ENCODE measurements at places on chromosomes 11 and 22.

- no peak for DNase-seq
Observed at GRCh38 chr22:25630447-25630846, 66.0 kb downstream of the GRK3 start.

DNA sequence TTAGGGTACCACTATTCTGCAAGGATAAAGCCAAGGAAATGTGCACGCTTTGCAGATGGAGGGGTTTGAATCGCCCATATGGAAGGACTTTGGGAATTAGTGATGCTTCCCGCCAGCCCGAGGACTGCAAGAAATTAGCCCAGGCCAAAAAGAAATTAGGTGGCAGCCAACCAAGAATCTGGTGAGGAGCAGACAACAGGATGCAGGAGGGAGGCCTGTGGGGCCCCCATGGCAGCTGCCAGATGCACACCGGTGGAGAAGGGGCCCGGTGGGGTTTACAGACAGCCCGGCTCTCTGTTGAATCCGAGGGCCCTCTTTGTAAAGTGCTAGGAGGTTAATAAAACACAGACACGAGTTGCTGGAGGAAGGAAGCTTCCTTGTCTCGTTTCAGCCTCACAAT is 73.5 kb downstream of the TIMP3 start:
- DNase-seq, result no peak

GRCh38 chr11:115324581-115325432 is 179.4 kb downstream of the CADM1 start:
- DNase-seq, result peak; percentile 8

DNA sequence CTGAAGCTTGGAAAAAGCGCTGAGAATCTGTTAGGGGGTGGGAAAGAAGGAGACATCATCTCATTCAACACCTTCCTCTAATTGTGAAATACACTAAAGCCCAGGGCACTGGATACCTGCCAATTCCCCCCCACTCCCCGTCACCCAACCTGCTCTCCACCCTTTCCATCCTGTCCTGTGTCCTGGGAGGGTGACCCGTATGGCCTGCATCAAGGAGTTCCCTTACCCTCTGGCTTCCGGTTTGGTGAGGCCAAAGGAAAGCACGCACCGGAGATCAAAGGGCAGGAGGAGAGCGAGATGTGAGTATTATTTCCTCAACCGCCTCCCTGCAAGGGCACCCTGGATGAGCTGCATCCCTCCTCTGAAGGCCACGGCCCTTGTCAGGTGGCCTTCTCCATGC is 65.0 kb upstream of the PTPRJ start:
- no peak for DNase-seq

GRCh38 chr22:33747029-33747428 is 173.2 kb downstream of the LARGE1 start:
- DNase-seq, result no peak

DNA sequence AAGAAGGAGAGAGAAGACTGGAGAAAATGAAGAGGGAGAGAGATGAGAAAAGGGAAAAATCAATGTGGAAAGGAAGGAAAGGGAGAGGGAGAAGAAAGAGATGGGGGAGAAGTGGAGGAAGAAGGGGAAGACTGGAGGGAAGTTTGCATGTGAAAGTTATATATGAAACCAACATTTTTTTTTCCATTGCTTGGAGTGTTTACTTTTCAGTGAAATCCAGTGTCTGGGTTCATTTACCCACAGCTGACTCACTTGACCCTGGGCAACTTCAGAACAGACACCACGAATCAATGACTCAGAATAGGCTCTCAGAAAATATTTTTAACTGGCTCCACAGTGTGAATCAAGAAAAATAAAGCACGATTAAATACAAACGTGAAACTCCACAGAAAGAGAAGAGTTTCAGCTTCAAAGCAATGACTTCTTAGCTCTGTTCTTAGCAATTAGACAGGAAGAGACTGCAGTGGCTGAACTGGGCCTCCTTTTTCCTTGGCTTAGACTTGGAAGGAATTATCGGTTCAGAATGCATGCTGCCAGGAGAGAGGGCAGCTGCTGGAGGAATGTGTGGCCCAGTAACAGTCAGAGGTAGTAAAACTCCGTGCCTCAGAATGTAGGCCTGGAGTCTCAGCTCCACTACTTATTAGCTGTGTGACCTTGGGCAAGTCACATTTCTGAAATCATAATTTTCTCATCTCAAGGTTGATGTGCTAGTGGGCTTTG is 237.5 kb downstream of the MIAT start:
- DNase-seq, result no peak

GRCh38 chr11:32391956-32392553 is 43.3 kb downstream of the WT1 start:
- DNase-seq, result no peak

DNA sequence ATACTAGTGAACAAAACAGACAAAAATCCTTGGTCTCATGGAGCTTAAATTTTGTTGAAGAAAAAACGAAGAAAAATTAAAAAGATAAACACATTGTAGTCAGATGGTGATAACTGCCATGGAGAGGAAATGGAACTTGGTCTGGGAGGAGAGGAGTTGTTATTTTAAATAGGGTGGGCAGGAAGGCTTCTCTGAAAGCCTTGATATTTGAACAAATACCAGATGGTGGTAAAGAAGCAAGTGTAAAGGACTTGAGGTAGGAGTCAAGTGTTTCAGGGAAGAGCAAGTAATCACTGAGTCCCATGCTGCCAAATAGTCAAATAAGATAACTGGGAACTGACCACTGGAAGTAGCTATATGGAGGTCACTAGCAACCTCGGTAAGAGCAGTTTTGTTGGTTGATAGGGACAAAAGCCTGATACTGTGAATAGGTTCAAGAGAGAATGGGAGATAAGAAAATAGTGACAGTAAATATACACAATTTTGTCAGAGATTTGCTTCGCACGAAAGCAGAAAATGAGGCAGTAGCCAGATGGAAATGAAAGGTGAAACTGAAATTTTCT is 55.1 kb downstream of the SESN3 start:
- no peak for DNase-seq

DNA sequence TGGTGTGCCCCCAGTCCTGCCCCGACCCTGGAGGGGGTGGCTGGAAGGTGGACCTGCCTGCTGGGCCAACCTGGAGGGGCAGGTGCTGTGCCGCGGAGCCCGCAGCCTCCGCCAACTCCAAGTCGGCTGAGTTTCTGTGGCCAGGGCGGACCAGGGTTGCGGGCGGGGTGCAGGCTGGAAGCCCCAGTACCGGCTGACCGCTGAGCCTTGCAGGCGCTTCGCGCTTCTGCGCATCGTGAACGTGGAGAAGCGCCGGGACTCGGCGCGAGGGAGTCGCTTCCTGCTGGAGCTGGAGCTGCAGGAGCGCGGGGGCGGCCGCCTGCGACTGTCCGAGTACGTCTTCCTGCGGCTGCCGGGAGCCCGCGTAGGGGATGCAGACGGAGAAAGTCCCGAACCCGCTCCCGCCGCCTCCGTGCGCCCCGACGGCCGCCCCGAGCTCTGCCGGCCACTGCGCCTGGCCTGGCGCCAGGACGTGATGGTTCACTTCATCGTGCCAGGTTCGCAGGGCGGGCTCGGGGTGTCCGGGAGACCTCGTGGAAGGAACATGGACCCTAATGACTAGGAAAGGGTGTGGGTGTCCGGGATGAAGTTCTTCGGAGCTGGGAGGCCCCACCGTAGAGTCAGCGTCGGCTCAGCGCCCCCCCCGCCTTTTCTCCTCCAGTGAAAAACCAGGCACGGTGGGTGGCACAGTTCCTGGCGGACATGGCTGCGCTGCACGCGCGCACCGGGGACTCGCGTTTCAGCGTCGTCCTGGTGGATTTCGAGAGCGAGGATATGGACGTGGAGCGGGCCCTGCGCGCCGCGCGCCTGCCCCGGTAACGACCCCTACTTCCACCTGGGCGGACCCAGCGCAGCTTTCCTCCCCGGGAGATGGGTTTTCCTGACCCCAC is 10.2 kb downstream of the B4GALNT4 start:
- DNase-seq, result no peak

DNA sequence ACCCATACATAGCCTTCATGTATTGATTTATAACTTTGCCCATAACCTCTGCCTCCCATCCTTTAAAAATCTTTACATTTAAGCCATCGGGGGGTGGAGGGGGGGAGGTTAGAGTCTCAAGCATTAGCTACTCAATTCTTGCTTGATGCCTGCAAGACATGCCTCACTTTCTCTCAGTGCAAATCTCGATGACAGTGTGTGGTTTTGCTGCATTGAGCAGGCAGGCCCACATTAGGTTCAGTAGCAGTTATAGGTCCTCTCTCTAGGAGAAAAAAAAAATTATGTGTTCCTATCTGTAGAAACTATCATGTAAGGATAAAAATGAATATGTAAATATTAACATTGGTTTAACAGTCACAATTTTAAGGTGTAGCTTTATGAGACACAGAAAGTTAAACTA is 314.0 kb upstream of the ANO3 start:
- no peak for DNase-seq

- DNase-seq, result no peak
Observed at GRCh38 chr11:1829039-1829820, 5.6 kb upstream of the SYT8 start.

- no peak for DNase-seq
Observed at GRCh38 chr11:123839131-123839530, 33.0 kb upstream of the OR6M1 start.

DNA sequence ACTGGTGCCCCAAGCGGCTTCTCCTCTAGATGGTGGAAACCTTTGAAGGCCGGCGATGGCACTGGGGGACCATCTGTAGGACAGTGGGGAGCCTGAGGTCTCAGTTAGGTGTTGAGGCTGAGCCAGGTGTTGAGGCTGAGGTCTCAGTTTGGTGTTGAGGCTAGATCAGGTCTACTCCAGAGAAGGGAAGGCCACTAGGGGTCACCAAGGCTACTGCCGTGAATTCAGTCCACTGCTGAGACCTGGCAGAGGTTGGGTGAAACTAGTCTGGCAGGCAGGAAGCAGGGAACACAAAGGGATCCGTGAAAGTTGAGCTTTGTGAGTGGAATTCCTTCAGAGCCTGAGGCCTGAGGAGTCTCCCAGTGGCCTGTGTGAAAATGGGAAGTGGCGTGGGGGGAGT is 123.8 kb upstream of the FGF3 start:
- DNase-seq, result no peak

DNA sequence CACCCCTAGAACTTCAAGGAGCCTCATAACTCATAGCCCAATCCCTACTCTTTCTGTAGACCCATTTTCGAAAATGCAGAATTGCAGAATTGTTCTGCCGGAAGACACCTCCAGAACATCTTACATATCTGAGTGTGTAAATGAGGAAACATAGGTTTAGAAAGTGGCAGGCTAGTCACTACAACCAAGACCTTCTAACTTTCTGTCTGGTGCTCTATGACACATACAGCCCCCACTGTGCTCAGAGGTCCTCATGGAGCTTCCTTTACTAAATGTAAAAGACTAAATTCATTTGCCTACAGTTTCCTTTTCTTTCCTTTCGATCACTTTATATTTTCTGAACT is 132.1 kb upstream of the DDI1 start:
- DNase-seq, result no peak

DNA sequence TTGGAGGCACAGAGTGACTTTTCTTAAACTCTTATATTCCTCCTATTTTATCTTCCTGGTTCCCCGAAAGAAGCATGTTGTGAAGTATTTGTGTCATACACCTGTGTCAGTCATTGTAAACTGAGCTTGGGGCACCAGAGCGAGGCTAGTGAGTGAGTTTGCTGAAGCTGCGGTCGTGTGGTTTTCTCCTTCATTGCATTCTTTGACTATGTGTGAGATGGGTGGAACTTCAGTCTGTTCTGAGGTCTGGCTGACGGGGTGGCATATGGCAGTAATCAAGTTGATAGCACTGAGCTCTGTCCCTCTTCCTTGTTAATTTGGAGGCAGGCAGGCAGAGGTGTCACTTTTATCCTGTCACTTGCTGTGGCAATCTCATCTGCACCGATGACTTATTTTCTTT is 4.2 kb downstream of the VPS26B start:
- DNase-seq, result no peak

- no peak for DNase-seq
Observed at GRCh38 chr11:107043242-107044006, 25.1 kb upstream of the GUCY1A2 start.

DNA sequence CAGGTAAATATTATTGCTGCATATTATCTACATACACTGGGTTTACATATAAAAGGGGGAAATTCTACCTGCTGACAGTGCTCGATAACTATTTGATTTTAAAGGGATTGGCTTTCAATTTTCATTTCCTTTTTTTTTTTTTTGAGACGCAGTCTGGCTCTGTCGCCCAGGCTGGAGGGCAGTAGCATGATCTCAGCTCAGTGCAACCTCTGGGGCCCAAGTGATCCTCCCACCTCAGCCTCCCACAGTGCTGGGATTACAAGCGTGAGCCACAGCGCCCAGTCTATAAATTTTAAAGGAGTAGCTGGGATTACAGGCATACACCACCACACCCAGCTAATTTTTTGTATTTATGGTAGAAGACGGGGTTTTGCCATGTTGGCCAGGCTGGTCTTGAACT is 3.2 kb upstream of the PCF11 start:
- DNase-seq, result no peak

GRCh38 chr11:74615988-74616387 is 23.6 kb downstream of the POLD3 start:
- no peak for DNase-seq

GRCh38 chr11:133163463-133164419 is 368.6 kb downstream of the OPCML start:
- peak; percentile 62 for DNase-seq

- peak; percentile 54 for DNase-seq
Observed at GRCh38 chr11:450809-451451, 851 bp downstream of the PTDSS2 start.

- DNase-seq, result no peak
Observed at GRCh38 chr11:132057266-132057665, 686.9 kb downstream of the NTM start.

GRCh38 chr22:49659924-49660315 is 167.8 kb downstream of the BRD1 start:
- no peak for DNase-seq

DNA sequence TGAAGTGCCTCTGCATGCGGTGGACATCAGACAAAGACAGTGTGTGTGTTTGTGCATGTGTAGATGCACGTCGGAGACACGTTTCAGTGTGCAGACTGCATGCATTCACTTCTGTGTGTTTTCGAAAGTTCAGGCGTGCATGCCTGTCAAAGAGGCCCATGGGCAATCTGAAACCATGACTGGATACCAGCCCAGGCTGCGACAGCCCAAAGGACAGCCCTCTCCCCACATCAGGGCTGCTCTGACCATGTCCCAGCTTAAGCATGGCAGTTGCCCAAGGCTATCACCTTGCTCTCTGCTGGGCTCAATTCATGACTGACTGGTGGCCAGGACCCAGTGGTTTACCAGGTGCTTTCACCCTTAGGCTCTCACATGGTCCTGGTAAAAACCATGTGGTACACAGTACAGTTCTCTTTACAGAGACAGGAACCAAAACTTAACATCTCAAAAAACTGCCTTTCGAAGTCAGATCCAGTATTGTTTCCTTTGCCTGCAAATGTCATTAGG is 423.7 kb upstream of the CADM1 start:
- no peak for DNase-seq

DNA sequence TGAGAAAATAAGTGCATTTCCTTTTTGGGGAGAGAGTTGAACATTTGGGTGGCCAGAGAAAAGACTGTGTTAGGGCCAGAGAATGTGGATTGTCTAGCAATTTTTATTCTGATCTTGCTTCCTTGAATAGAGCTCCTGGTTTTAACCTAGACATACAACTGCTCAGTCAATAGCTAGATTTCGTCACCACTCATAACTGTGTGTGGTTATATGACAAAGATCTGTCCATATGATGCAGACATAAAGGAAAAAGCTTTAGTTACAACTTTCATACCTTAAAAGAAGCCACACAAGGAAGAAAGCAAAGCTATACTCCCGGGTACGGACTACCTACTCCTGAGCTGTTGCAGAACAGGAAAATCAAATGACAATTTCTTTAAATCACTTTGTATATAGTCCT is 37.2 kb downstream of the MS4A6A start:
- DNase-seq, result no peak

GRCh38 chr11:71537537-71537936 is 288 bp upstream of the KRTAP5-8 start:
- no peak for DNase-seq

Data from hippocampal formation (tissue), 2 donors.